NCI-H82 (cell line): ENCODE measurements at places on chromosomes 7 and 10.

DNA sequence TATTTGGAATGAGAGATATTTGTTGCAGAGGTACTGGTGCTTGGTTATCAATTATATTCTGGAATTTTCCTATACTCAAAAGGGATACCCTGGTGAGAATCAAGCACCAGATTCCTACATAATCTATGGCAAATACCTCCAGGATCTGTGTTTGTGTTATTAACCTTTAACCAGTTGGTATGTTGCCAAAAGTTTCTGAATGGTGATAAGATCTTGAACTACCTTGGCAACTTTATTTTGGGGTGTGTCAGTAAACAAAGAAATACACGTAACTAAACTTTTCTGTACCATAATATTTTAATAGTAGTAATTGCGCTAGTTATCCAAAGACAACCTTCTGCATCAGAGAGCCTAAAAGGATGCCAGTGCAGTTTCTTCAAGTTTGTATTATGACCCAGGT is 13.4 kb downstream of the SCIN start:
- no peak for DNase-seq

GRCh38 chr10:71392791-71393781 is 3.6 kb upstream of the CDH23 start:
- no peak for DNase-seq

- no peak for DNase-seq
Measured at GRCh38 chr7:41702635-41703371, at the start of gene INHBA. Gene INHBA, minus strand, starts transcription at chr7:41703090. Its CDS starts 2,716 bp downstream, at chr7:41700374.

DNA sequence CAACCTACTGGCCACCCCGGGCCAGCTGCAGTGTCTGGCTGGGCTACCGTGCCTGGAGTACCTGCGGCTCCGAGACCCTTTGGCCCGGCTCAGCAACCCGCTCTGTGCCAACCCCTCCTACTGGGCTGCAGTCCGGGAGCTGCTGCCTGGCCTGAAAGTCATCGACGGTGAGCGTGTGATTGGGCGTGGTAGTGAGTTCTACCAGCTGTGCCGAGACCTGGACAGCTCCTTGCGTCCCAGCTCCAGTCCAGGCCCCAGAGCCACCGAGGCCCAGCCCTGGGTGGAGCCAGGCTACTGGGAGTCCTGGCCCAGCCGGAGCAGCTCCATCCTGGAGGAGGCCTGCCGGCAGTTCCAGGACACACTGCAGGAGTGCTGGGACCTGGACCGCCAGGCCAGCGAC is 4.2 kb downstream of the RARRES2 start:
- no peak for DNase-seq

- DNase-seq, result no peak
Measured at GRCh38 chr7:1723254-1723653, 53.2 kb downstream of the ELFN1 start.

DNA sequence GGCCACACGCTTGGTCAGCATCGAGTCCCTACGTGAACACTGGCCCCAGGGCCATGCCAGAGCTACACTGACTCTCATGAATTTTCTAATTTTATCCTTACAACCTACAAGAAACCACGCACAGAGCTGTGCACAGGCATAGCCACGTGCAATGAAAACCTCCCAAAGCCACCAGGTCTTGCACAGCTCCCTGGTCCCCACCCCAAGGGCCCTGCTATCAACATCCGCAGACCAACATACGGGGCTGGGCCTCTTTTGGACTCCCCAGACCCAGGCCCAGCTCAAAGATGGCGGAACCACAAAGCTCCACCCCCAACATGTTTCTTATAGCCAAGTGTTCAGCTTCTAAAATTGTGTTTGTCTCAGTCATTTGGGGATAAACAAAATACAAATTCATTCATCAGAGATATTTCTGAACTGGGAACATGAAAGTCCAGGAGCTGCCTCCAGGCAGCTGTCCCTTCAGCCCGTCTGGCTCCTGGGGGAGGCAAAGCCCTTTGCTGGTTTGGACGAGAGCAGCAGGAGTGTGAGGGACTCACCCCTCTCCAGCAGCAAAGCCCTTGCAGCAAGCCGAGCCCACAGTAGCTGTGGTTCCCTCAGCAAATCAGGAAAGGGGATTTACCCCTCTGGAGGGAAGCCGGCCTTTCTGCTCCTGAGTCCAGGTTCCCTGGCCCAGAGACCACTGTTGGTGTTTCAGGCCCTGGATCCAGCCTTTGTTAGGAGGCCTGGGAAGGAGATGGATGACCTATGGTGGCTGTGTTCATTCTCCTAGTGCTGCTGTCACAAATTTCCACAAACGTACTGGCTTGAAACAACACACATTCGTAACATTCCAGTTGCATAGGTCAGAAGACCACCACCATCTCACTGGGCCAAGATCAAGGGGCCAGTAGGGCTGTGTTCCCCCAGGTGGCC is 75.1 kb downstream of the OAT start:
- no peak for DNase-seq

DNA sequence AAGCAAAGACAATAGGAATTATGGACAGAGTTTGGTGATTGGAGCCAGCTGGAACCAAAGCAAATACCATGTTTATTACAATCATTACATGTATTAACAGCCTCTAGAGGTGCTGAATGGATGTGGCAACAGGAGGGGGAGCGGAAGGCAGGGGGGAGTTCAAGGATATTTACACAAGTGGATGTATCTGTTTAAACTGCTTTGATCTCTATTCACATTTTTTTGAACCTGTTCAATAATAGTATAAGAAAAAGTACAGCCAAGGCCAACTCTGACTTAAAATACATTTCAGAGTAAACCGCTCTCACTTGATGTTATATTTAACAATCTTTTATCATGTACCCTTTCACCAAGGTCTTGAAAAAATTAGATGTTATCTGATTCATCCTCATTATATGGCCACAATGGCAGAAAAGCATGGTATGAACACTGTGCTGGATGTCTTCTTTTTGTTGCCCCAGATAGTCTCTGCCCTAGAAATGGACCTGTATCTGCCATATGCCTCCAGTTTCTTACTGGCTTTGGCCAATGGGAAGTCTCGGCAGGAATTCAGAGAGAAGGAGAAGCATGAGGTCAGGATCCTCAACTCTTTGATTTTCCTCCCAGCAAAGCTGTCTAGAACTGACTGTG is 88.2 kb upstream of the FAM133B start:
- no peak for DNase-seq

DNA sequence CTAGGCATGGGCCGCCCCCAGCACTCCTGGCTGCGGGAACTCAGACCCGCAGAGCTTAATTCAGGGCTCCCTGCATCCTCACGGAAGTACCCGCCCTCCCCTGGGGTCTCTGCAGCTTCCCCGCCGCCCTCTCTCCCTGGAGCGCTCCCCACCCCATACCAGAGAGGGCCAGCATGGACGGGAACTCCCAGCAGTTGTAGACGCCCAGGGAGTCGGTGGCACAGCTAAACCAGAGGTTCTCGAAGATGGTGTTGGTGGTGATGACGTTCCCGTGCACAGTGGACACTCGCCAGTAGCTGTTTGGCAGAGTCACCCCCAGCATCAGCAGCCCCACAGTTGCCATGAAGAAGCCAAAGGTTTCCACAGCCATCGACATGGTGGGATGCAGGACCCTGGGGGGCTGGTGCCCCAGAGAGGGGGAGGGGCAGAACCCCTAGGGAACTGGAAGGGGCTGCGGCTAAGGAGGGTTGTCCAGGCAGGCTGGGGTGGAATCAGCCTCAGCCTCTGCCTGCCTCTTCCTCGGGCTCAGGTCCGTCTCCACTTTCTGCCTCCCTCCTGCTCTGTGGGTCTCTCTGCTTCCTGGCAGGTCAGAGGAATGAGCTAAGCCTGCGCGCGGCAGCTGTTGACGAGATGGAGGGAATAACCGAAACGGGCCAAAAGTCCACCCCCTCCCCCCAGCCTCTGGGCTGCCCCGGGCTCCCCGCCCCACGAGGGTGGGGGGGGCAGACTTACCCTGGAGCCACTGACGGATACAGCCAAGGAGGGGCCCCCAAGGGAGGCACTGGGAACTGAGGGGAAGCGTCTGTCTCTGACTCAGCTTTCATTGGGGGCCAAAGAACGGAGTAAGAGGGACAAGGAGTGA is at the start of gene CLDN15:
Gene CLDN15, minus strand, starts transcription at position 597 of the 862 bp plus-strand sequence. Its CDS starts 221 bp downstream, at position 376.
- peak; percentile 56 for DNase-seq

GRCh38 chr7:112748381-112748780 is 41.8 kb downstream of the TMEM168 start:
- DNase-seq, result no peak

- no peak for DNase-seq
Measured at GRCh38 chr7:18835001-18835690, 282.3 kb downstream of the TWIST1 start.

GRCh38 chr7:41874201-41874785 is 171.4 kb upstream of the INHBA start:
- DNase-seq, result no peak

- no peak for DNase-seq
Measured at GRCh38 chr7:7567898-7568531, 1.3 kb downstream of the MIOS start.

- peak; percentile 5 for DNase-seq
Measured at GRCh38 chr10:24351961-24352360, 143.0 kb downstream of the KIAA1217 start.

DNA sequence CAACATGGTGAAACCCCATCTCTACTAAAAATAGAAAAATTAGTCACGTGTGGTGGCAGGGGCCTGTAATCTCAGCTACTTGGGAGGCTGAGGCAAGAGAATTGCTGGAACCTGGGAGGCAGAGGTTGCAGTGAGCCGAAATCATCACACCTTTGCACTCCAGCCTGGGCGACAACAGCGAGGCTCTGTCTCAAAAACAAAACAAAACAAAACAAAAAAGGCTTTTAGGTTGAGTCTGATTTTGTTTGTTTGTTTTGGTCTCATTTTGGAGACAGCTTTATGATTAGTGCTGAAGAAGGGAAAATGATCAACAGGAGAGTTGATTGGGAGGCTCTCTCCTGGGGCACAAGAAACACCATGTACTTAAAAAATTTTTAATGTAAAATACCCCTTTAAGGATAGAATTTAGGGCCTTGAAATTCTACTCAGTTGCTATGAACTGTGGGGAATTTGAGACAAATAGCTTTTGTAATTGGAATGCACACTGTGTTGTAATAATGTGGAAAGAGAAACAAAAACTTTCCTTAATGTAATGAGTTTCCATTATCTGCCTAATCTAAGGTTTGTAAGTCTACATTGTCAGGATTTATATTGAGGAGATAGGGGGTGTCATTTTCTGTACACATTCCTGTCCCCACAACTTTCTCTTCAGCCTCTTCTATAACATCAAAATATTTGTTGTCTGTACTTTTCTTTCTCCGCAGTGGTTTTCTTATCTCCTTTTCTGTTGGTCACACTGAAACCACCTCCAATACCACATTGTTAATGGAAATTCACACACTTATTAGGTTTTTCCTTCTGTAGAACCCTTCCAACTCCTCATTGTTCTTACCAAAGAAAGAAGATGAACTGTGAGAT is 41.3 kb downstream of the ARID5B start:
- no peak for DNase-seq

DNA sequence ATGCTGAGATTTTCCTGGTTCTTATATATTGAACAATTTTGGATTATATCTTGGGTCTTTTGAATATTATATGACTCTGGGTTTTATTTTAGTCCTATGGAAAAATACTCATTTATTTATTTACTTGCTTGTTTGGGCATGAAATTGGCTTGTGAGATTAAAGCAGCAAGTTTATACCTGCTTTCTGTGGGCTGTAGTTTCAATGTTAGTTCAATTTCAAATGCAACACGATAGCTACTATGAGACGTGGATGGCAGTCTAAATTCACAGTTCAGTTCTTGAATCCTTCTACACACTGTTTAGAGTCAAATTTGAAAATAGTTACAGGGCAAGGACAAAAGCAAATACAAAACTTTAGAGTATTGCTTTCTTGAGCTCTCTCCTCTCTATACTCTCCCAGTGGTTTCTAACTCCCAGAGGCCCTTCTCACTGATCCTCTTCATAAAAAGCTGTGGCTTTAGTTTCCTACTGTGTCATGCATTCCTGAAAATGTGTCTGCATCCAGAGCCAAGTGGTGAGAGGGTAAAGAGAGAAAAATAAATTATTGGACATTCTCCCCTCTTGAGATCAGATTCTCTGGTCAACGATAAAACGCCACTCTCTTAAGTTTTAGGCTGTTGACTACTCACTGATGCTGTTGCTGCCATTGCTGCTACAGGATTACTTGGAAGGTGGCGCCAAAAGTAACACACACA is 34.4 kb downstream of the POLR1F start:
- no peak for DNase-seq

DNA sequence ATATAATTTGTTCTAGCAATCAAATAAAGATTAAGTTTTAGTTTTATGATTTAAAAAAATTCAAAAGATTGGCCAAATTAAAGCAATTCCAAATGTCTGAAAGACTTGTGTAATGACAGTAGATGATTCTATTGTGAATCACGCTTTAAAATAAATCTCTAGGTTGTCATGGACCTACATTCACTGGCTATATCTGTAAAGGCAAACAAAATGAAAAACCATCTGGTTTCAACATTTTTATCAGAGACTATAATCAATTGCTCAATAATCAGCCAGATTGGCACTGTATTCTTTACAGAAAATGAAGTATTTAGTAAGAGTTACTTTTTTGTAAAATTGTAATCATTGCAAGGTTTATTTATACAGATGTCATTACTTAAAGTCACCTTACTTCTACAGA is 60.7 kb downstream of the DGKB start:
- DNase-seq, result no peak

DNA sequence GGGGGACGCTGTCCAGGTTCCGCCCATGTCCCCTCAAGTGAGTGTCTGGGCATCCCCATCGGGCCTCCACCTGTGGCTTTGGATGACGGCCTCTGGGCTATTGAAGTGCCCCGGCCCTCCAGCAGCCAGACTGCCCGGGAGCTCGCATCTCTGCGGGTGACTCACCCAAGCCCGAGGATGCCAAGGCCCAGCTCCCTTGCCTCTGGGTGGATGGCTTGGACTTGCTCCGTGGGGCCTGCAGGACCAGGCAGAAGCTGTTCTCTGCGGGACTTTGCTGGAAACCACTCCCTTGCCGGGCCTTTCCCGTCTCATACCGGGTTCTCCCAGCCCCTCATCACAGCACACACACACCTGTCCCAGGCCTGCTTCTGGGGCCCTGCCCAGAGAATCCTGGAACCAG is 22.4 kb downstream of the DPYSL4 start:
- DNase-seq, result no peak

DNA sequence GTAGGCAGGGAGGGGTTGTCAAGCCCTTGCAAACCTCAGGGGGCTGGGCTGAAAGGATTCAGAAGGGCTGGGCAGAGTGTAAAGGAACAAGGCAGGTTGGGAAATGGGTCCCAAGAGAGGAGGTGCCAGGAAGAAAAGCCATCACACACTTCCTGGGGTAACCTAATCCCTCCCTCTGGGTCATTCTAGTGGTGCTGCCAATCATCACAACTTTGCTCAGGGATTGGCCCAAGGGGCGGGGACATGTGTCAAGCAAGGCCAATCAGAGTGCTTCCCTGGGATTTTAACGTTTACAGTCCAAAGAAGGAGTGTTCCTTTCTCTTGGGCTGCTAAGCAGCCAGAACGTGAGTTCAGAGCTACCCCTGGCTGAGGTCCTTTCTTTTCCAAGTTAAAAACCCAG is 57.1 kb upstream of the NPTX2 start:
- DNase-seq, result peak; percentile 59

DNA sequence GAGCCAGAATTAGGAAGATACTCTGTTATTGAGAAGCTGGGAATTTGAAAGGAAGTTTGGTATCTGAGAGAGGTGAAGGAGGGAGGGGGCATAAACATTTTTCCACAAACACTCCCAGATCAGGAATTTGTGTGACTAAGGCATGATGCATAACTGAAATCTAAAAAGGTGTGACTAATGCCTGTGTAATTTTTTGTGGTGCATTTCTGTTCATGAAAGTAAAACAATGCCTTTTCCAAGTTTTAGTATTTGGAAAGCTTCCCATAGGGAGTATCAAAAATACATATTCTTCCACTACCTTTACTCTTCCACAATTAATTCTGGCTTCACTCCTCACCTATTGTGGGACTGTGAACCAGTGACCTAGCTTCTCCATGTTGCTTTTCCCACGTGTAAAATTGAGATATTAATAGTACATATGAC is 56.4 kb upstream of the CAV2 start:
- no peak for DNase-seq

- peak; percentile 4 for DNase-seq
Measured at GRCh38 chr10:113216102-113216501, 266.1 kb downstream of the TCF7L2 start.
